Stimulated activated CD8-positive, alpha-beta memory T cell treated with anti-CD3 and anti-CD28 coated beads, Interleukin-4, amount 100 ng/mL, for 1 hour (primary cell): ENCODE measurements at places on chromosomes 12 and 14.

- DNase-seq: no peak
These were observed 291.7 kb downstream of the RMST start for GRCh38 chr12:97754306-97754705.

GRCh38 chr12:1305791-1306500 lies 288.4 kb downstream of the FBXL14 start:
- no peak for DNase-seq

GRCh38 chr14:53896726-53897125 lies 59.9 kb downstream of the BMP4 start:
- no peak for DNase-seq

GRCh38 chr12:130932061-130932930 lies 21.4 kb upstream of the ADGRD1 start:
- no peak for DNase-seq

DNA sequence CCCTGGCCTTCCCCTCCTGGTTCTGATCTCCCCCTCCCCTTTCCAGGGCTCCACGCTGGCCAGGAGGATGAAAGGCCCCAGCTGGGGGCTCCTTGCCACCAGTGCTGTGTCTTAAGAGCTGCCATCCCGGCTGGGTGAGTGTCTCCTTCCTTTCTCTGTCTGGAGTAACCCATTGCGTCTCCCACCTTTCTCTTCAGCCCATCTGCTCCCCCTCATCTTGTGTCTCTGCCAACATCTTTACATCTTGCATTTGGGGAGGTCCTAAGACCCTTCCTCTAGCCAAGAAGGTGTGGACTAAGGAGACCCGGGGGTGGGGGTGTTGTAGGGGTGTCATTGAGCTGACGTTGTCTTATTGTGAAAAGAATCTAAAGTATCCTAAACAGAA lies 505 bp downstream of the BCL2L2 start:
- DNase-seq: no peak

DNA sequence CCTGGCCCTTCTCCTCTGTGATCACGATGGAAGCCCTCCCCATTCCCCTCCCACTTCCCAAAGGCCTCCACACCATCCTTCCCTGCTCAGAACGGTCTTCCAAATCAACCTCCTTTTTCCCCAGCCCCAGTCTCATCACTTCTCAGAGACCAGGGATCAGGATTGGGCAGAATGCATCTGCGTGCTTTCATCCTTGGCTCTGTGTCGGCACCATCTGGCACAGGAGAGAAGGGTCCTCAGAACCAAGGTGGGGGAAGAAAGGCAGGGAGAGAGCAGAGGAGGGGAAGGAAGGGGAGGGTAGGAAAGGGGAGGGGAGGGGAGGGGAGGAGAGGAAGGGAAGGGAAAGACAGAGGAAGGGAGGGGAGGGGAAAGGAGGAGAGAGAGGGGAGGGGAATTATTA lies 52.4 kb upstream of the FICD start:
- DNase-seq: no peak

DNA sequence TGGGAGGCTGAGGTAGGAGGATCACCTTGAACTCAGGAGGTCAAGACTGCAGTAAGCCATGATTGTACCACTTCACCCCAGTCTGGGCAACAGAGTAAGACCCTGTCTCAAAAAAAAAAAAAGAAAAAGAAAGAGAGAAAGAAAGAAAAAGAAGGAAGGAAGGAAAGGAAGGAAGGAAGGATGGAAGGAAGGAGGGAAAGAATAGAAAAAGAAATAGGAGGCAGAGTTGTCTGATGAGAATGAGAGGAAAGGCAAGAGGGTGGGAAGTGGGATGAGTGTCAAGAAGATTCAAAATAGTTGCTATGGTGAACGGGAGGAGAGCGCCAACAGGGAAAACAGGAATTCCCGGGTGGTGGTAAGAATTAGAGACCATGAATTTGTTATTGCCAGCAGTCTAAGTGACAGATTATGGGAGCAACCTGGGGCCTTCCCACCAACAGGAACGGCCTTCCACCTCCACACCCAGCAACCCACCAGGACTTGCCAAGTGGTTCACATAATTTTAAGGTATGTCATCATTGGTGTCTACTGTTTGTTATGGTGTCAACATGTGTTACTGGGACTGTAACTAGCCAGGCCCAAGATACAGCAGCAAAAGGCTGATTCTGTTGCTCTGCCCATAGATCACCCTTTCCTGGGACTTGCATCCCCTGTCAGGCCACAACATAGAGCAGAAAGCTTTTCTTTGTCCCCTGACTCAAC lies 36.1 kb upstream of the C12orf76 start:
- DNase-seq: no peak

DNA sequence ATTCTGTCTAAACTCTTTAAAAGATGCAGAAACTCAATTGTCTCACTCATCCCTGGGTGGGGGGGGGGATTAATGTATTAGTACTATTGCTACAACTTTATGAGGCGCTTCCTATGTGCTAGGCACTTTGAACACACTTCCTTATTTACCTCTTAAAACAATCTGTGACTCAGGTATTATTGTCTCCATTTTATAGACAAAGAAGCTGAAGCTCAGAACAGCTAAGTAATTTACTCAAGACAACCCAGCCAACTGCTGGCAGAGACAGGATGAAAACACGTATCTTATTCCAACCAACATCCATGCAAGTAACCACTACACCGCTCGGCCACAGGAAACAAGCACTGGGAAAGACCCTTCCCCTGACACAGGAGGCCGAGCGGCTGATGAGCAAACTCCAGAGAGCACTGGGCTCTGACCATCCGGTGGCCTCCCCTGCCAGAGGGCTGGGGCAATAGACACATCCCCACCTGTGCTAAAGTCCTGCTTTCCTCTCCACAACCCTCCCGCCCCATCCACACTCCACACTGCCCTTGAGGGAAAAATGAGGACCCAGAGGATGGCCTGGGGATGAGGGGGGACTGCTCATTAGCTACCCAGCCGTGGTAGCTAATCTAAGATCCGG lies 244.2 kb downstream of the DPF3 start:
- DNase-seq: no peak

DNA sequence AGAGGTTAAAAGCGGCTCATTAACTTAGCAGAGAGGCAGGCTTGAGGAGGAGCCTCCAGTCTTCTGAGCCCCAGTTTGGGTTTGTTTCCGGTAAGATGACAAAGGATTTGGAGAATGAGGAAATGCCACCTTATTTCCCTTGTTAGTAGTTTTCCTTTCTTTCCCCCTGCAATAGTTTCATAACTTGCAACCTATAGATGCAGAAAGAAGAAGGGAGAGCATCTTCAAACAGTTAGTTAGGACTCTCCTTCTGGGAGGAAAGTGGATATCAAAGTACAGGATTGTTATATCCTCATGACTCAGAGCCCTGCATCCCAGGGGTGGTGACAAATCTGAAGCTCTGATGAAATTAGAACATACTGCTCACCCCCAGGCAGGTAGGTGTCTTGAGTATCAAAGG lies 180.7 kb upstream of the SLC38A2 start:
- no peak for DNase-seq

- no peak for DNase-seq
These were observed 9.4 kb upstream of the ARID2 start for GRCh38 chr12:45720069-45720468.

GRCh38 chr12:2298556-2299200 lies 245.9 kb downstream of the CACNA1C start:
- DNase-seq: no peak

- no peak for DNase-seq
These were observed 295.6 kb downstream of the DPF3 start for GRCh38 chr14:72598306-72598705.

DNA sequence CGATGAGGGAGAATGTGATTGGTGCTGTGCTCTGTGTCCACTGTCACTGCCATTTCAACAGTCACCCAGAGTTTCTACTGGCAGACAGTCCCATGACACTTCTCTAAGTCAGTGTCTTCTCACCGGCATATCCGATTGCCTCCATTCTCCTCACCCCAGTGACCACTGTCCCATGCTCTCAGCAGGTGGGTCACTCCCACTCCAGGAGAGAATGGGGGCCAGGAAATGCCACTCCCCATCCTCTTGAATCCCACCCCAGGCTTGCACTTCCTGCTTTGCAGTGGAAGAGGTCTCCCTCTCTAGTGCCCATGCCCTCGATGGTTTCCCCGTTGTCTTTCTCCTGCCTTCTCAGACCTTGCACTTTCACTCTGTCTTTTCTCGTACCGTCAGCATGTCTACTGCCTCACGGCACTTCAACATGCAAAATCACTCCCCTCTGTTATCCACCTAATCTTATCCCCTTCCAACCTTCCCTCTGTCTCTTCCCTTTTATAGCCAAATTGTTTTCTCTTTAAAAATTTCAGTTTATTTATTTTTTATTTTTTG lies 2.2 kb upstream of the EP400 start:
- no peak for DNase-seq

DNA sequence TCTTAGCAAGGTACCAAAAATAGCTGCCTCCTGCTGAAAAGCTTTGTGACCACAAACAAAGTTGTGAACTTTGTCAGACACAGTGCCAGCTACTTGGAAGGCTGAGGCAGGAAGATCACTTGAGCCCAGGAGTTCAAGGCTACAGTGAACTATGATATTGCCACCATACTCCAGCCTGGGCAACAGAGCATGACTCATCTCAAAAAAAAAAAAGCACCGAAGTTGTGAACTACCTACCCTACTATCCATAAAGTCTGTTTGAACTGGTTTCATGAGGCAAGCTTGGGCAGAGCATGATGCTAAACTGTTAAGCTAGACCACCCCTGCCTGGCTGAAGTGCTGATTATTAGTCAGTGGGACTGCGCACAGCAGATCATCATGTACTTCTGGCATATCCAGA lies 75.5 kb downstream of the RAD52 start:
- no peak for DNase-seq

- no peak for DNase-seq
These were observed 113.0 kb downstream of the TMEM30B start for GRCh38 chr14:61168141-61168540.

DNA sequence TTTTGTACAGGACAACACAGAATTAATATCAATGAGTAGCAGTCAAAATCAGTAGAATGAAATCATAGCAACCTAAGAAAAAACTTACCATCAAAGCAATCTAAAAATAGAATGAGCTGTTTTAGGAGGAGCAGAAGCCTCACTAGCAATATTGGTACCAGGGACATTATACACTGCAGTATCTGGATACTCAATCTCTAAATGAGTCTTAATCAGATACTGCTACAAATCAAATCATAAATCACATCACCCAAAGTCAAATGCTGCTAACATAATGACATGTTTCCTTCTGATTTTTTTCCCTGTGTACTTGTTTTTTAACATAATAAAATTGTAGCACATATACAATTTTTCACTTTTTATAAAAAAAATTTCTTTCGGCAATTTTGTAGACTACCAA lies 8.0 kb downstream of the RPS29 start:
- no peak for DNase-seq

DNA sequence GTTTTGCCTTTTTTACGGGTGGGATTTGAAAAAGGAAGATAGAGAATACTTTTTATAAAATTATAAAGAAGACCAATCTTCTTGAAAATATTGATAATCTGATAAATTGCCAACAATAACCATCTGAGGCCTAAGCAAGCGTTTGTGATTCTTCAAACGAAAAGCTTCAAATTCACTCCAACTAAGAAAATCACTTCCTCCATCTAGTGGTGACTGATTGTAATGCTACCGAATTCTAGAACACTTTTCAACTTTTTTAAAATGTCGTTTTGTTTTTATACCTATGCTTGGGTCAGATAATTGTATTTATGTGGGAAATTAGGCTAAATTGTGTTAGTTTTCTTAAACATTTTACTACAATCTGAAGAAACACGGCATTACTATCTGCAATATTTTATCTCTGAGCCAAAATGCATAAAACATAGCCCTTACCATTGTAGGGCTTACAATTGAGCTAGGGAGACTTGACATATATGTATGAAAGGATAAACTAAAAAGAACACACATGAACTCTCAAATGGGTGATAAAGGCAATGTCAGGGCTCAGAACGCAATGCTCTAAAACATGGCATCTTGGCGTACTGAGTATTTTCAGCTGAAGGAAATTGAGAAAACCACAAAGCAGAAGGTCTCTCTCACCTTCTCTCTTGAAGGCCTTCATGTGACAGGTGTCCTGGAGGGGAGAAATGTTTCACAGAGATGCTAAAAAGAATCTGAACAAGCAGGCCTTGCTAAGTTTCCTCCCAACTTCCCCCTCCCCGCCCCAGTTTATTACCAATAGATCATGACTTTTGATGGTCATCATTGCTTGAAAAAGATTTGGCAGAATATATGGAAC lies 36.8 kb upstream of the G2E3 start:
- DNase-seq: no peak

DNA sequence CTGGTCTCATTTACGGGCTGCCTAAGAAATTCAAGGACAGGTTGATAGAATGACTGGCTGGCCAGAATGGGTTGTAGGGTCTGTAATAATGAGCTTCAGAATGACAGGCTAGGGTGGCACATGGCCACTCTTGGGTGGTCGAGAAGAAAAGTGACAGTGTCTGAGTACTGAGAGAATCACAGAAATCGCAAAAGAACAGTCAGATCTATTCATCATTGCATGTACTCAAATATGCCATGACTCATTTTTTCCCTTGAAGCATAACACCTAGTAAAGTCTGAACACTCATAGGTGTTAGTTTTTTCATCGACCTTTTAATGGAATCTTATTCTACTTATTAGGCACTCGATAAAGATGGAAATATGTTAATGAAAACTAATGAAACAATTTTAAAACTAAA lies 37.8 kb upstream of the SEL1L start:
- DNase-seq: no peak

- DNase-seq: no peak
These were observed 772 bp downstream of the SCARB1 start for GRCh38 chr12:124862768-124863415.

- no peak for DNase-seq
These were observed 37.6 kb downstream of the WNK1 start for GRCh38 chr12:789852-790563.

GRCh38 chr14:34262127-34262910 lies 199.7 kb downstream of the SPTSSA start:
- DNase-seq: no peak

DNA sequence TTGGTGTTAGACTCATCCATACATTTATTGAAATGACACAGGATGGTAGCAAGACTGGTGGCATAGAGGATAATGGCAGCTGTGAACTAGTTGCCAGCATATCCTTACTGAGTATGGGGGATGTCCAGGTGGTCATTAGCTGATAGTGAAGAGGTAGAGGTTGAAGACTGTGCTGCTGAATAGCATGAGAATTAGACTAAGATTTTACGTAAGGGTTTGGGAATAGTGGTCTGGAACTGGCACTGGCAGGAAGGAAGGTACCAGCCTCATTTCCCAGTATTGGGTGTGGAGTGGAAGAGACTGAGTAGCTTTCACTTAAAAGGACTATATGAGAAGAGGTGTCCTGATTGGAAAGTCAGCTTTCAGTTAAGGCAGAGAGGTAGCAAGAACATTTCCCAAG lies 6.5 kb downstream of the ERC1 start:
- DNase-seq: no peak

DNA sequence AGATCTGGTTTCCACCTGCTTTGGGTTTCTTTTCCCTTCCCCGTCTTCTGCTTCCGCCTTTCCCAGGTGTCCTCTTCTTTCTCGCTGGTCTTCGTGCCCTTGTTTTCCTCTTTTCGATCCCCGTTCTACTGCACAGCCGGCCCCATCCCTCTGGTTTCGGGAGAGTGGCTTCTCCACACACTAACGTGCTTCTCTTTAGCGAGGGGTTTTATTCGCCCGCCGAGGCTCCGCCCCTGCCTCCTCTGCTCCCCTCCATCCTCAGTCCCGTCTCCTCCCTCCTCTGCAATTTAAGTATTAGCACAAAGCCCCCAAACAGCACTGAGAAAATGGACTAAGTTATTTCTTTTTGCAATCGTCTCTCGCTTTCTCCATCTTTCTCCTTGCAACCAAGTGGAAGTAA lies at the start of gene SLC7A8:
TSS of gene SLC7A8 (minus strand) at position 182 of the 400 bp plus-strand sequence. CDS start 746 bp downstream, outside the sequence.
- no peak for DNase-seq
